ENCODE measurements at places on chromosomes 6 and 20. TPM values are rescaled to one million over a fixed set of nuclear protein-coding genes. Genes with fewer than 3 reads are reported as not detected.

GSTA3 gene
- total RNA-seq, result not detected

LTB gene
- not detected for total RNA-seq

RAMACL gene
- total RNA-seq, result 2.3 TPM

PTCRA gene
- total RNA-seq, result not detected

MLN gene
- total RNA-seq, result not detected

SPDEF gene
- total RNA-seq, result under 0.01 TPM

TOMM6 gene
- 54.7 TPM for total RNA-seq
